ENCODE measurements at places on chromosomes 3 and 15.
A peak's percentile ranks its signal among the peaks of the same experiment; 100 is the strongest.

DNA sequence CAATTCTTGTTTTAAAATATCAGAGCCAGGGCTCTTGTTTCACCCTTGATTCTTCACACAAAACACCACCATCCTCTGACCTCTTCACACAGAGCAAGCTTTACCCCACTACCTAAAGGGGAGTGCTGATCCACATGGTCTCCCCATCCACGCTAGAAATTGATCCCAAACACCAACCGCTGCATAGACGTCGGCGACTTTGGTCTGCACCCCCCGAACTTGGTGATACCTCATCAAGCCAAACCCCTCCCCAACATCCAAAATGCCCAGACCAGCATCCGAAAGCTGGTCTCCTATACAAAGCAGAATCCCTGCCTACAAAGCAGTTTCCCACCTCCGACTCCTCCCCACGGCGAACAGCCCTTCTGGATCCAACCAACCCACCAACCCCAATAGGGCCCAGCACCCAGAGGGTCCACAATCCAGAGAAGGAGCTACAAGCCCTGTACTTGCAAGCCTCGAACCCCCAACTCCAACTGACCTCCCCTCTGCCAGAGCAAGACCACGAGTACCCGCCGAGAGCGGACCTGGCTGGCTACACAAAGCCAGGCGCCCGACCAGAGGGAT is 25.8 kb upstream of the MTHFS start:
- no peak for DNase-seq

DNA sequence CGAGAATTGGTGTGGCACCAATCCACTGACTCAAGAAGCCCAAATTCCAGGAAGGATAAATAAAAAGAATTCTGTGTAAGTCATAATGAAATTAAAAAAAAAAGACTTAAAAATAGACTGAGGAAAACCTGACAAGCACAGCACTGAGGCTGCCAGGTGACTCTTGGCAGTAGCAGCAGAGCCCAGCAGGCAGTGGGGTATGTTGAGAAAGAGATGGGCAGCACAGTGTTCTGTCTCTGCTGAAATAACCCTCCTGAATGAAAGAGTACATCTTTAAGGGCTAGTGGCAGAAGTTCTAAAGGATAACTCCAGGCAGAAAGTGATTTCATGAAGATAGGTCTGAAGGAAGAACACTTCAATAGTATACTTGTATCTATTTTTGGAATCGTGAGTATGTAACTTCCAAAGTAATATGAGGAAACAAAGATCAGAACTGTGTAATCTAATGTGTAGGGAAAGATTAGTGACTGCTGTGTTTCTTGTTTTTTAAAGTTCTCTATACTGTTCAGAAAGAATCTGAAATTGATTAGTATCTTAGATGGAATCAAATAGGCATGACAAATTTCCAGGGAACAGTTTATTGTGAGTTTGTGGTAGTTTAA is 75.9 kb downstream of the RAB7A start:
- DNase-seq, result no peak

DNA sequence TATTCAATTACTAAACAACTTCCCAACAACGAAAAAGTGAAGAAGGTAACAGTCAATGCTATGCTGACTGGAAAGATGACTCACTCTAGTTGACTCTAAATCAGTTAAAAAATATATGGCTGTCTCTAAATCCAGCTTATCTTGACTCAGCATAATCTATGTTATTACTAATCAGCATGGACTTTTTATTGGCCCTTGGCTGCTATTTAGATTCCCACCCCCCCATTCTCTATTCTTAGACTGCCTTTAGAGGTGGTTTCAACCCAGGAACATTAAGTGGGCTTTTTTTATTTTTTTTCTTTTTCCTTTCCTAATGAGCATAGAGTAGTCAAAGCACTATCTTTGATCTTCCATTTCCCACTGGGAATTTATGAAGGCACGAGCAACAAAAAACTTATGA is 1.9 kb downstream of the PCOLCE2 start:
- DNase-seq, result no peak

DNA sequence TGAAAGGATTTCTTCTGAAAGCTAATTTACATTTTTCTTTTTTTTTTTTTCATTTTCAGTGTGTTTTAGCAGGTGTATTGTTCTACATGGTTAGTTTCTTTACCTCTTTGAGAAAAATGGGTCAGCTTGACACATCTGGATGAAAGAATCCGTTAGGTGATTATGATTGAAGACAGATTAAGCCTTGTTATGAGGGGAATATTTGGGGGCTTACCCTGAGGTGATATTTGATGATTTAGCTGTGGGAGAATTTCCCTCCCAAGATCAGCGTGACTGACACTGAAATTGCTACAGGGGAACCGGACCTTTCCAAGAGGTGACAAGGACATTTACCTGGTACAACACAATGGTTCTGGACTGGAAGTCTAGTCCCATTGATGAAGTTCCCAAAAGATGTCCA is 147.5 kb downstream of the NFKBIZ start:
- DNase-seq, result no peak

- no peak for DNase-seq
Observed at GRCh38 chr3:79604681-79605080, 163.1 kb downstream of the ROBO1 start.

- no peak for DNase-seq
Observed at GRCh38 chr15:63880744-63881143, 47.0 kb upstream of the HERC1 start.

- DNase-seq, result no peak
Observed at GRCh38 chr15:78419367-78419766, 18.6 kb upstream of the IREB2 start.

DNA sequence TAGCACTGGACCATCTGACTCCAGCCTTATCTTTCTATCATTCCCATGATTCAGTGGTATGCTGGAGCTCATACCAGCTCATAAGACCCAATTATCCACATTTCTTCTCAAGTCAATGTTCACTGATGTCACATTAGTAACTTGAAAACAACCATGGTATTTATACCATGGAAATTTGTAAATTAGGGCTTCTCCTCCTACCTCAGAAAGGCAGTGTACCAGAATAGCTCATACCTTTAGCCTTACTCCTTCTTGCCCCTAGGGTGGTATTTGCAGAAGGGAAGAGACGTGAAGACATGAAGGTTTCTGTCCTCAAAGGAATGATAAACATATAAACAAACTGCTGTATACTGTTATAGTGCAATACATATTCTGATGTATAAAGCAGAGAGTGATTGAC is 114.2 kb downstream of the NEK11 start:
- no peak for DNase-seq

DNA sequence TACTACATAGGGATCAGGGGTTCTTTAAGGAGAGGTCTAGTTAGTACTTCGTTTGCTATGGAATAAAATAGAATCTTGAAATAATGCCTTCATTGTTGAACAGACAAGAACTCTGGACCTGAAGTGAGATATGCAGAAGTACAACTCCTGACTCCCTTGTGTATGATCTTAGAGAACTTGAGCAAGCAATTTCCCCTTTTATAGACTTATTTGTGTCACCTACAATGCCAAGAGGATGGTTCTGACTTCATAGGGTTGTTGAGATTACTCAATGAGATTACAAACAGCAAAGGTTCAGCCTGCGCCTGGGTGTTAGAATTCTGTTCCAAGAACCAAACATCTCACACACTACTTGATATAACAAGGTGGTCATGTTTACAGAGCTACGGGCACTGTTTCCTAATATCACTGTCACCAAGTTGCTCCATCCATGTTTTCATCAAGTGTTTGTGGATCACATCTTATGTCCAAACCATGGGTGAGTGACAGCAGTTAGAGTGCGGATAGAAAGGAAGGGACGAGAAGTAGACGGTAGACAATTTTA is 76.7 kb upstream of the ADAMTS9 start:
- DNase-seq, result no peak

DNA sequence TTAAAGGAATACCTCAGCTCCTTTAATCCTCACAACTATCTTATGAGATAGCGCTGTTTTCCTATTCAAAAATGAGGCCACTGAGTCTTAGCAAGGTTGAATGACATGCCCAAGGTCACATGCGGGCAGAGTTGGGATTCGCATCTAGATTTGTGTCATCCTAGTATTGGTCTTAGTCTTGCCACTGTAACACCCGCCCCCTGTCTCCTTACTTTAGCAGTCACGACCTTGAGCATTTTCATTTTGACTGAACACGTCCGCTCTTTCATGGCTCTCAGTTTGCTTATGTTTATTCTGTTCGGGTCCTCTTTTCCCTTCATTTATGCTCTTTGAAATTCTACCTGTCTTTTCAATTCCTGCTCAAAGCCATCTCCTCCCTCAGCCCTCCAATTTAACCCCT is 112.5 kb upstream of the CADPS start:
- no peak for DNase-seq

DNA sequence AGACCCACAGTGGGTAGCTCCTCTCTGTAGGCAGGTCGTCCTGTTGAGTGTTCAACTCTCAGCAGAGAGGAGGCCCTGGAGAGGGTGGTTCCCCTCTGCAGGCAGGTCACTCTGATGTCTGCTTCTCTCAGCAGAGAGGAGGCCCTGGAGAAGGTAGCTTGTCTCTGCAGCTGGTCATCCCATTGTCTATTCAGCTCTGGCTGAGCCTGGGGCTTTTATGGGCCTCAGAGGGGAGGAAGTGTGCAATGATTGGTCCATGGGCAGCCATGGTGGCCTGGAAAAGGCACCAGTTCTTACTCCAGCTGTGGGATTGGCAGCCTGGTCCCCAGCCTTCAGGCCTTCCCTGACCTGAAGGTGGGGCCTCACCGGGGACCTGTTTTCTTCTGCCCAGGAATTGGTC is 52.9 kb downstream of the PPCDC start:
- no peak for DNase-seq

GRCh38 chr3:179474480-179474879 is 23.2 kb upstream of the GNB4 start:
- no peak for DNase-seq

DNA sequence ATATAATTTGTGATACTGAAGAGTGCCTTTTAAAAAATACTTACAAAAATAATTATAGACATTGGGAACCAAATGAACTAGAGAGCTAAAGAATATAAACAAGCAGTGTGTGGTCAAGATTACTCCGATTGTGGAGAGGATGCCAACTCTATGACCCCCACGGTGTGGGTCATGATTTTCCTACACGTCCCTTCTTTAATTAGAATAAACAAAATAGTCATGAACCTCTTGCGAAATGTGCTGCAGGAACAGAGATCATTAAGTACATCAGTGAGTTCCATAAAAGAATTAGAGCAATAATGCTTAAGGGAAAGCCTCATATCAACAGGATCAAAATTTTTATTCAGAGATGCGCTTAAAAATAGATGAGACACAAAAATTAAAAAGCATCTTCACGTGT is 476.6 kb upstream of the ROBO1 start:
- no peak for DNase-seq

- DNase-seq, result no peak
Observed at GRCh38 chr3:12948891-12949711, 107.7 kb upstream of the RPL32 start.

DNA sequence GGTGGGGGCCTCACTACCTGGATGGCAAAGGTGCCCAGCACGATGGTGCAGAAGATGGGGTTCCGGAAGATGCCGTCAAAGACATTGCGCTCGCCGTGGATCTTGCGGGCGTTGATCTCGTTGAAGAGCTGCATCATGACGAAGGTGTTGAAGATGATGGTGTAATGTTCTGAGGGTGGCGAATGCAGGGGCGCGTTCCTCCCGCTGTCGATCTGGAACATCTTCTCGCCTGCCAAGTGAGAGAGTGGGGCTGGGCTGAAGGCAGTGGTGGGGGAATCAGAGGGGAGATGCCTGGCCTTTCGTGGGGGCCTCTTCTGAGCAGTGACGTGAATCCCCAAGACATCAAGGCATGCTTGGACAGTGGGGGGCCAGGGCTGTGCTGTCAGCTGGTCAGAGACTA is 19.6 kb upstream of the SEC13 start:
- no peak for DNase-seq

DNA sequence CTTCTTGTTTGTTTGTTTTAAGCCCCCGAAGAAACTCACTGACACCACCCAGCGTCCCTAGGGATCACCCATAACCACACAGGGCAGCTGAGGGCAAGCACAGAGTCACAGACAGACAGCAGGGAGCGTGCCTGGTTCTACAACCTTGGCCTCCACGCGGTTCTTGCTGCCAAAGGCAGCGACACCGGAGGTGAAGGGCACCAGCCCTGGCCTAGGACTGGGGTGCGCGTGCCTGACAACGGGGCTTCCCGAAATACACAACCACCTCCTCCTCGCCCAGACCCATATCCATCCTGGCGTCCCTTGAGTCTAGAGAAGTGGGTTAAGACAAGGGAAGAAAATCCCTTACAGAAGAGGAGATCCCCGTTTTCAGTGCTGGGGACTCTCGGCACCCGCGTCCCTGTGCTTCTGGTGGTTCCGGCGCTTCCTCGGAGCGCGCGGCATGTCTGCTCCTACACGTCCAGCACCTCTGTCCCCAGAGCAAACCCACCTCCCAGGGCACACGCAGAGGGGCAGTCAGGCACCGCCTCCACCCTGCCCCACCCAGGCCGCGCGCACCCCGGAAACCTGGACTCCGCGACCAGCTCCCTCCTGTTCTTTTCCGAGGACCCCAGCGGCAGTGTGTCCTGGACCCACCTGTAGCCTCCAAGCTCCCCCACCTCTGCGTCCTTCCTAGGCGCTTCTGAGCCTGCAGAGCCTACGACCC is 911 bp downstream of the RFTN1 start:
- DNase-seq, result peak; percentile 20

Data from activated CD4-positive, CD25-positive, alpha-beta regulatory T cell (primary cell).